ENCODE measurements at places on chromosomes 16 and 17.

- peak; percentile 59 for DNase-seq
Measured at GRCh38 chr17:74742153-74742515, 5.1 kb downstream of the RAB37 start.

DNA sequence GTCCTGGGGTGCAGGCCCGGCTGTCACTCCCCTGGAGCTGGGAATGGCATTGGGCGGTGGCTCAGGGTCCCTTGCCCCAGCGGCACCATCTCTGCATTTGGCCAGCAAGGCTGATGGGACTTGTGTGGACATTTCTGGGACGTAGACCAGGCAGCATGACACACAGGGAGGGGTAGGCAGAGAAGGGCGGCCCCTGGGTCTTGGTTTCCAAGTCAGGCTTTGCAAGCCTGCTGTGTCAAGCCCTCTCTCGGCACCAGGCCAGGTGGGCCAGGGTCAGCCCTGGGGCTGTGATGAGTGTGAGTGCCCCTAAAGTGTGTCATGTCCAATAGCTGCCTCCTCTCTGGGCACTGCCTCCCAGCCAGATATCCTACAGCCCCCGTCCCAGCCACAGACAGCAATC lies 335.2 kb downstream of the SEC14L1 start:
- no peak for DNase-seq

GRCh38 chr16:30009990-30010843 lies 610 bp downstream of the DOC2A start:
- DNase-seq = no peak

DNA sequence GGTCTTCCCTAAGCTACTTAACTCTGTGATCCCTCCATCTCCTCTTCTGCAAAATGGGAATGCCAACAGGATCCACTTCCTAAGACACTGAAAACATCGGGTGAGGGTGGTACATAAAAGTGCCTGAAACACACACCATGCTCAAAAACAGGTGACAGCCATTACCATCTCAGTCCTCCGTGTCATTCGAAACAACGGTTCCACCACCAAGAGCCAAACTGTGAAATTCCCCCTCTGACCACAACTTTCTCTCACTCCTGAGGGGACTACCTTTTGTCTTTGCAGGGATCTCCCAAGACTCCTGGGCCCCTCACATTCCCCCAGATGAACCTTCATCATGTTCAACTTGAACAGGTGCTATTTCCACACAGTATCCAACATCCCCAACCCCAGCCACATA lies 37.0 kb downstream of the NUBP1 start:
- DNase-seq = no peak

DNA sequence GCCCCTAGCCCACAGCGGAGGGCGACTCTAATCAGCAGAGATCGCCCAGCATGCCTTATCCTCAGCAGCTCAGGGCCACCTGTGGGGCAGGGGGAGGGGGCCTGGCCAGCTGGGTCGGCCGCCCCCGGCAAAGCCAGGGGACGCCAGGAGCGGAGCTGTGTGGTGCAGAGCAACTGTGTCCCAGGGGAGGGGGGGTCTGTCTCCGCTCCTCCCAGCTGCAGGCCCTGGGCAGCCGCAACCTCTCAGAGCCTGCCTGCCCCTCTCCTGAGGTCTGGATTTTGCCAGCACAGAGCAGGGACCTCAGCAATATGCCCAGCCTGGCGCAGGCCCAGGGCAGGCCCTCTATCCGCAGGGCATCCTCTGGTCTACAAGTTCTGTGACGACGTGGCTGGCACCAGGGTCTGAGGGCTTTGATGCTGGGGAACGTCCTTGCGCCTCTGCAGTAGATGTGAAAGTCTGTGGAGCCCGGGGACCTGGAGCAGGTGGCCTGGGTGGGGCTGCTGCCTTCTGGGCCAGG lies 36.5 kb upstream of the SLC38A10 start:
- no peak for DNase-seq

- DNase-seq = no peak
Measured at GRCh38 chr17:41420134-41420533, 4.3 kb downstream of the KRT37 start.

DNA sequence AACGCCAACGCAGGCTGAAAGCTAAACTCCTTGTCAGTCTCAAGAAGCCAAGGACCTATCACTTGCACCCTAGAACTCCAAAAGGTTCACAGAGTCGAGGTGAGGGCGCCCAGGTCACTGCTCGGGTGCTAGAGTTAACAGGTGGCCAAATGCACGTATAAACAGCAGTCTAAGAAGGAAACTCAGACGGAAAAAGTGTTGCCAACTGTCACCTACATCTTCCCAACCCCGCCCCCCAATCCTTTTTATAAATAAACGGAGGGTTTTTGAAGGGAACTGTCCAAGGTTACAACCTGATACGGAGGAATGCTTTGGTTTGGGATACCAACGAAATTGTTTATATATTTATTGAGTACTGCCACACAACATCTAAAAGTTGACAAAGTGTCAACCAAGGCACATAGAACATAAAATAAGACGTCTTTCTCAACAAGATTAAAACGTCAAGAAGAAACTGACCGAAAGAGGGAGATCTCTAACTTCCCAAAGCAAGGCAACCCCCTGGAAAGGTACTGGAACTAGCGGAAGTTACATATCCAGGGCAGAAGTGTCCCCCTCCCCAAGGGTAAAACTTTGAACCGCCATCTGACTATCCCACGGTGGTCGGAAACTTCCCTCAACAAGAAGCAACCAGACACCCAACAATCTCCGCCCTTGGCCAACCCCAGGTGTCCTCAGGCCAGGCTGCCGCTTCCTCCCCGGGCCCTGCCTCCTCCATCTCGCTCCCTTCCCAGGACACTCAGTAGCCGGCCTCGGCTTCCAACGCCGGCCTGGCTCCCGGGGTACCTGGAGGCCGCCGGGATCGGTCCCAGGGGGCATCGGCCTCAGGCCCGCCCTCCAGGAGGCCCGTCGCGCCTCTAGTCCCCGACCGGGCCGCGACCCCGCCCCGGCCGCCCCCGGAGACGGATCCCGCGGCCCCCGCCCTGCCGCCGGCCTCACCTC lies 982 bp downstream of the SPAG9 start:
- peak; percentile 25 for DNase-seq

Data from activated T-helper 1 cell treated with Interleukin-2 at 50 U/mL for 16 hours (primary cell).